Erythroblast (primary cell): ENCODE measurements at places on chromosomes 4 and X.

GRCh38 chr4:137693641-137694040 lies 161.3 kb upstream of the PCDH18 start:
- no peak for DNase-seq

DNA sequence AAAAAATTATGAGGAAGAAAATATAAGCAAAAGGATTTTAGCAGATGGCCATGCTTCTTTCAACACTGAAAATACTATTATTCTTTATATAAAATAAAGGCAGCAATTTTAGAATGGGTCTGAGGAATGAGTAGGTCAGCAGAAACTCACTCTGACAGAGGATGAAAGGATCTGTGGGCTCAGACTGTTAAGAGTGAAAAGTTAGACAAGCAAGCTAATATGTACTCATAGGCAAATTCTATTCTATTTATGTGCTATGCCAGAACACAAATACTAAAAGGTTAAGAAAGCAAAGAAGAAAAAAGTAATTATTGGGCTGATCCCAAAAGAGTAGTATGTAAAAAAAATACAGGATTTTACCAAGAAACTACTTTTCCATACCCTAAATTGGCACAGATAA lies 13.9 kb downstream of the LCORL start:
- DNase-seq: no peak

- peak; percentile 77 for DNase-seq
Measured at GRCh38 chrX:154097003-154097588, 421 bp downstream of the MECP2 start.

- DNase-seq: no peak
Measured at GRCh38 chr4:112358415-112358814, 61.2 kb downstream of the ALPK1 start.

- no peak for DNase-seq
Measured at GRCh38 chrX:22629105-22629725, 356.5 kb downstream of the CBLL2 start.

- DNase-seq: peak; percentile 7
Measured at GRCh38 chr4:38302910-38303309, 342.7 kb downstream of the PTTG2 start.

- DNase-seq: no peak
Measured at GRCh38 chr4:120722655-120723054, 199.9 kb downstream of the PRDM5 start.

DNA sequence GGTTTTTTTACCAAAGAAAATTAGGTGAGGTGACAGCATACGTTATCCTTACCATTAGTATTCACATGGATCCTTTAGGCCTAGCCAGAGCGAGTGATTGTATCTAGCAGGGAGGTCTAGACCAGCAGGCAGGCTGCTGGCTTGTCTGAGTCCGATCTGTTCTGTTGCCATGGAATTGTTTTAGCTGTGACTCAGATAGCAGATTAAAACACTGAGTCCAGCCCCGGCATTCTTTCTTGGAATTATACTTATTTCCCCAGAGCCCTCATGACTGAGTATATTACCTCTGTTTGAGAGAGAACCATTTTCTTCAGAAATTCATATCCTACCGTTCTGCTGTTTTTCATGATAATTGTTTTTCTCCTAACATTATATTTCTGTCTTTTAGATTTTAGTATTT lies 37.4 kb downstream of the OCRL start:
- DNase-seq: peak; percentile 19

GRCh38 chrX:2317527-2318055 lies 183.2 kb downstream of the DHRSX start:
- no peak for DNase-seq

GRCh38 chrX:121949041-121949760 lies 901.8 kb downstream of the GLUD2 start:
- no peak for DNase-seq

DNA sequence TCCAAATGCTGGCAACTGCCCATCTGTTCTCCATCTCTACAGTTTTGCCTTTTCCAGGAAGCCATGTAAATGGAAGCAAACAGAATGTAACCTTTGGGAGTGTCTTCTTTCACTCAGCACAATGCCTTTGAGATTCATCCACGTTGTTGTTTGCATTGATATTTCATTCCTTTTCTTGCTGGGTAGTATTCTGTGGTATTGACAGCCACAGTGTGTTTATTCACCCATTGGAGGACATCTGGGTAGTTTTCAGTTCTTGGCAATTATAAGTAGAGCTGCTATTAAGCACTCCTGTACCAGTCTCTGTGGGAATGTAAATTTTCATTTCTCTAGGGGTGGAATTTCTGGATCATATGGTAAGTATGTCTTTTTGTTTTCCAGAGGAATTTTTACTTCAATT lies 194.3 kb upstream of the RPS6KA3 start:
- DNase-seq: no peak

GRCh38 chrX:7164174-7164573 lies 16.2 kb upstream of the PUDP start:
- no peak for DNase-seq

DNA sequence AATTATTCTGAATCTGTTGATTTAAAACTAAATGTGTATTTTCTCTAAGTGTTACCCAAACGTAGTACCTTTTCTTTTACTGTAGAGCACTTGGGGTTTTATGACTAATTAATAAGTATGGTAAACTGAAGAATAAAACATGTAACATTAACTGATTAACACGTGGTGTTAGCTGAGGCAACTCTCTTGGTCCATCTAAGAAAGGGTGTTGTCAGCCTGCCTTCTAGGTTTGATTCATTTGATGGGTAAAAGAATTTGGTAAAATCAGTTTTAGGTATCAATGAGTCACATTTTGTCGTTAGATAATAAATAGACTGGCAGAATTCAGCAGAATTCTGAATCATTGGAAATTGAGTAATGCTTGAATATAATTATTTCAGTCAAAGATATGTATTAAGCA lies 99.7 kb downstream of the AFF1 start:
- DNase-seq: no peak

DNA sequence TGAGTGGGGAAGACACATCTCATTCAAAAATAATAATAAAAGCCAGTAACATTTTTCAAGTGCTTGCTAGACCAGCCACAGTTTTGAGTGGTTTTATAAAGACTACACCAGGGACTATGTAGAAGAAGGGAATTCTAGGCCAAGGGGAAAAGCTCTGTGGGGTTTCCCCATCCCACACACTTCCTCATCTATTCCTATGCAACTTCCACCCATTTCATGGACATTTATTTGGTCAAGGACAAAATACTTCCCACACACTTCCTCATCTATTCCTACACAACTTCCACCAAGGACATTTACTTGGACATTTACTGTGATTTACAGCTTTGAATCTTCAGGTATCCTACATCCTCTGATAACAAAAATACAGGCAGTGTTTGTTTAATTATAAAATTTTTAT lies 86.5 kb upstream of the KLF3 start:
- DNase-seq: no peak

GRCh38 chrX:93585661-93586060 lies 87.7 kb downstream of the NAP1L3 start:
- no peak for DNase-seq

GRCh38 chrX:109350551-109350950 lies 131.3 kb downstream of the GUCY2F start:
- no peak for DNase-seq

DNA sequence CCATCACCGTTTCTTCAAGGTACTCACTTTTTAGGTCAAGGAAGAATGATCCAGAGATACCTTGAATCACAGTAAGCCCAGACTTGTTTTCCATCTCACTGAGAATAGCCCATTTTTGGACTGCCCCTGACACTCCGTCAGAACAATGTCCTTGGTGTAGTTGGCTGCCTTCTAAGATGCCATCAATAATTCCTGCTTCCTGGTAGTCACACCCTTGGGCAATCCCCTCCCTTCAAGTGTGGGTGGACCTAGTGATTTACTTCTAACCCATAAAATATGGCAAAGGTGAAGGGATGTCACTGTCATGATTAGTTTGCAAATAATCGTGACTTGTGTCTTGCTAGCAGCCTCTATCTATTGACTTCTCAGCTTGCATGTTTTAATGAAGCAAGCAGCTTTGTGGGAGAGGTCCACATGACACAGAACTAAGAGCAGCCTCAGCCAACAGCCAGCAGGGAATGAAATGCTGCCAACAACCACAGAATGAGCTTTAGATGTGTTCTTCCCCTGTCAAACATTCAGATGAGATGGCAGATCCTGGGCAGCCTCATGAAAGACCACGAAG lies 20.0 kb upstream of the KLHL34 start:
- no peak for DNase-seq

GRCh38 chrX:30156880-30157560 lies 58.3 kb upstream of the MAGEB2 start:
- DNase-seq: no peak

- no peak for DNase-seq
Measured at GRCh38 chrX:17474892-17475291, 99.9 kb downstream of the NHS start.

- no peak for DNase-seq
Measured at GRCh38 chr4:180640193-180640592, 1603.0 kb upstream of the TENM3 start.

DNA sequence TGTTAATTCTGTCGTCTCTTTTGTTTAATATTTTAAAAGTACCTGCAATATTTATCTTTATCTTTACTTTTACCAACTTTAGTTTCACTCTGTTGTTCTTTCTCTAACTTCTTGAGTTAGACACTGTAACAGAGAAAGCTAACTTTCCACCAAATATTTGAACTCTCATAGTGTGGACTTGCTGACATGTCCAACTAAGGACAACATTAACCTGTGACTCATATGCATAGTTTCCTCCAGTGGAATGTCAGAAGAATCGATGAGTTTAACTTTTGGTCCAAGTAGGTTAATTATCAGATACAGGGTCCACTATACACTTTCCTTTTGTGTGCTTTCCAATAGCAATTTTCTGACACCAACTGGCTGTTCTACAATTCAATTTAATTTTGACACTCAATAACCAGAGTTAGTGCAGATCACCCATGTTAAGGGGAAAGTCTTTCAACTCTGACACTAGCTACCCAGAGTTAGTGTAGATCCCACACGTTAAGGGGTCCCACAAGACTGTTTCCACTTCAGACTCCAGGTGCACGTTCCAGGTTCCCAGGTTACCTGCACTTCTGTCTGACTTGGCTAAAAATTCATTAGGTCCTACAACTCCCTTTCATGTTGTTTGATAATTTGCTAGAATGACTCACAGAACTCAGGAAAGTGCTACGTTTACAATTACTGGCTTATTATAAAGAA lies 559.0 kb upstream of the AMOT start:
- DNase-seq: no peak
